SJCRH30 (cell line): ENCODE measurements at places on chromosomes 6 and 20. TPM values are rescaled to one million over a fixed set of nuclear protein-coding genes. Genes with fewer than 3 reads are reported as not detected.

The TAF4 gene
- 19.4 and 20.1 TPM in 2 replicates for total RNA-seq

The RSPH3 gene
- total RNA-seq, result 1.2 and 1.8 TPM in 2 replicates

DNA sequence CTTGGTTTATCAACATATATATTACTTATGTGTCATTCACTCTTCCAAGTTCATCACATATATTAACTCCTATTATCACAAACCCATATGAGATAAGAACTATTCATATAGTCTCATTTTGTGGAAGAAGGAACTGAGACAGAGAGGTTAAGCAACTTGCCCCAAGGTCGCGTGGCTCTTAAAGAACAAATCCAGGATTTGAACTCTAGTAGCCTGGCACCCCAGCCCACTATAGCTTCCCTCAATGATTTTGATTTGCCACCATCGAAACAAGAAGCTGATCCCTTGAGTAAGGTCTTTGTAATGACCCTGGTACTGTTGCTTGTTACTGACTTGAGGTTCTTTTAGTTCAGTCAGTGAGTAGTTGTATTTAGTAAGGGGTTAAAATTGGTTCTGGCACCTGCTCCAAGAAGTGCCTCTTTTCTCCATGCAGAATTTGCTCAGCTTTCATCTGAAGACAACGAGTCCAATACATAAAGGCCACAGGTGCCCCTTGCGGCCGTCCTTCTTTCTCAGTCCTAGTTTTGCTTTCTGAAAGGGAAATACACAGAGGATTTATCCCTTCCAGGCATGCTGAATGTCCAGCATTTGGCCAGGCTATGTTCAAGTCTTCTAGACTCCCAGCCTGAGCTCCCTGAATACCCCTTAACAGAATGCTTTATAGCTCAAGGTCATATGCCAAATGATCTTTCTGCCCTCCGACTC, 253.0 kb downstream of the TBC1D7 start:
- no peaks in the 10 kb centered on the region for H3K36me3 ChIP-seq
- no peak overlapping the region for H3K4me3 ChIP-seq
- H3K4me1 ChIP-seq, result no peaks in the 10 kb centered on the region
- no peak overlapping the region for H3K27ac ChIP-seq

DNA sequence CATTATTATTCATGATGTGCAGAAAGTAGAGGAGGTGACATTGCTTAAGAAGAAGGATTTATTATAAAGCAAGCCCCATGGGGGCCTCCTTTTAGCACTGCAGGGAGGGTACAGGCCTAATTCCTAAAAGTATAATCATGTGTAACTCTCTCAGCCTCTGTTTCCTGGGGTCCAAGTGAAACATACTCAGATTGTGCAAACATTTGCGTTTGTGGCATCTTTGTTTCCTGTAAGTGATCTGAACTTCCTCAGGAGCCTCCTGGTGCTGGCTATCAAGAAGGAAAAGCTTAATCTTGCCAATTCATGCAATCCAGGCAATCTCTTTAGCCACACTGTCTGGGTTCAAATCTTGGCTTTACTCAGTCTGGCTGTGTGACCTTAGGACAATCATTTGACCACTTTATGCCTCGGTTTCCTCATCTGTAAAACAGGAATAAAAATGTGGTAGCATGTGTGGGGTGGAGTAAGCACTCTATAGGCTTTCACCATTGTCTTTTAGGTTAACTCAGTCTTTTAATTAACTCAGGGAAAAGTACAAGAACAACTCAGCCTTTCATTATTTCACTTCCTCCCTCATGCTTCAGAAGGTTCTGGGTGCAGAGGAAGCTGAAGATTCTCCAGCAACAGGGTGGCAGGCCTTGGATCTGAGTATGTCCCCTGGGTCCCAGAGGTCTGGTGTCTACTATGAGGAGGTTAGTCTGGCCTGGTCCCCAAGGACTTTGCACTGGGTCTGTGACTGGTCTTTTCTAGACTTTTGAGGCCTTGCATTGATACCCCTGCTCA, 831 bp upstream of the SIRPB2 start:
- H3K27me3 ChIP-seq, result peaks cover 4% of the 10 kb centered on the region
- H3K4me1 ChIP-seq, result no peaks in the 10 kb centered on the region
- no peak overlapping the region for H3K27ac ChIP-seq
- H3K36me3 ChIP-seq, result no peaks in the 10 kb centered on the region

GRCh38 chr6:163998496-163998895, 584.0 kb downstream of the QKI start:
- H3K4me3 ChIP-seq, result no peak overlapping the region
- no peaks in the 10 kb centered on the region for H3K36me3 ChIP-seq
- no peak overlapping the region for H3K27ac ChIP-seq
- H3K4me1 ChIP-seq, result peaks cover 19% of the 10 kb centered on the region

- H3K4me3 ChIP-seq, result no peak overlapping the region
- H3K4me1 ChIP-seq, result no peaks in the 10 kb centered on the region
- H3K36me3 ChIP-seq, result no peaks in the 10 kb centered on the region
- H3K27ac ChIP-seq, result no peak overlapping the region
- no peak for DNase-seq
Observed at GRCh38 chr6:94902974-94903628, 674.2 kb upstream of the MANEA start.
